Chondrocyte (in vitro differentiated cells): ENCODE measurements at places on chromosomes 4 and X.

GRCh38 chr4:7191546-7192251 lies 639 bp upstream of the SORCS2 start:
- no peak for DNase-seq

DNA sequence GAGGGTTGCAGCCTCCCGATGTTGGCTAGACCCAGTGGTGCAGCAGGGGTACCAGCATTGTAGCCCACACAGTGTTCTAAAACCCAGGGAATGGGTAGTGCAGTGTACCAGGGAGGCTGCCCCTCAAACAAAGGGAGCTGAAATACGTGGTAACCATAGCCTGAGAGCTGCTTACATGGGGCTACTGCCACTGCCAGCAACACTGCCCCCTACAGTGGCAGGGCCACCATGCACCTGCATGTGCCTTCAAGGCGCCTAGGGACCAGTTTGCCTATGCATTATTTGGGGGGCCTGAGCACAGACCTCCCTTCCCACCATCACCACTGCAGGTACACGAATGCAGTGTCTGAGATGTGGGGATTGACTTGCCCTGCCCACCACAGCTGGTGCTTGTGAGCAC lies 21.0 kb upstream of the BMP15 start:
- no peak for DNase-seq

DNA sequence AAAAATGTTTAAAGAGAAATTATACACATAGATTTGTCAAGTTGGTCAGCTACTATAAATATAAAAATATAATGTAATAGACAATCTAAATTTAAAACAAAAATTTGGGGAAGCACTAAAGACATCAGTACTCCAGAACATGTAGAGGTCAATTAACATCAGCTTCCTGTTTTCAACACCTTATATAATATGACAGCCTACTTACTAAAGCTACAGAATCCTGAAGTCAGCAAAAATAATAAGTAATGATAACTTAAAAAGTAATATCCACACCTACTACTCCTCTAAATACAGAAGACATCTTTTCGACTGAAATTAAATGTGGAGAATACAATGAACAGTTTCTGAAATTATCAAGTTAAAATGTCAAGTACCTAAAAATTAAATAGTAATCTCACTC lies 118.6 kb downstream of the LRBA start:
- DNase-seq = no peak

- DNase-seq = no peak
Observed at GRCh38 chr4:94623126-94623911, 134.4 kb upstream of the BMPR1B start.

DNA sequence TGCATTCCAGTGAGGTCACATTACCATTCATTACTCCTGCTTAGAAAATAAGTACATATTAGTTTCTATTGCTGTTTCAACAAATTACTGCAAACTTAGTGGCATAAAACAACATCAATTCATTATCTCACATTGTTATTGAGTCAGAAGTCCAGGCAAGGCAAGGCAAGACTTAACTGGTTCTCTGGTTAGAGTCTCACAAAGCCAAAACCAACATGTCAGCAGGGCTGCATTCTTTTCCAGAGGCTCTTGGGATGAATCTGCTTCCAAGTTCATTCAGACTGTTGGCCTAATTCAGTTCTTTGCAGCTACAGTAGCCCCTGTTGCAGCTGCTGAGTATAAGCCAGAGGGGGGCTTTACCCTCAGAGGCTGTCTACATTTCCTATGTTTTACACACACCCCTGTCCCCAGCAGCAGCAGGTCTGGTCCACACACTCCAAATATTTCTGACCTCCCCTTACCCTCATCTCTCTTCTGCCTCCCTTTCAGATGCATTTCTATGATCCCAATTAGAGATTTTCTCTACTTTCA lies 892.1 kb upstream of the EPHA5 start:
- no peak for DNase-seq
